ENCODE measurements at places on chromosomes 1 and 21. TPM values are rescaled to one million over a fixed set of nuclear protein-coding genes. Genes with fewer than 3 reads are reported as not detected.

DNA sequence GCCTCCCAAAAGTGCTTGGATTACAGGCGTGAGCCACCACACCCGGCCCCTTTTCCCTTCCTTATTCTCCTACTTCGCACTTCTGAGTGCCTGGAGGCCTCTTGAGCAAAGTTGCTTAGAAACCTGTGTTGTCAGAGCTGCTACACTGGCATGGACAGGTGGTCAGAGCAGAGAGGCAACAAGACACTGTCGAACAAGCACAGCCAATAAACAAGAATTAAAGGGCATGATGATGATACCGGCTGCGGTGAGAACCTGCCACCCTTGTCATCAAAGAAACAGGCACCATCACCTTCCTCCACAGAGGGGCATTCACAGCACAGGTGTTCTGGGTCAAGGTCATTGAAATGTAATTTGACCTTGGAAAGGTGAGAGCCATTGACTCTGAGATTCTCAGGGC, 23.3 kb downstream of the STUM start:
- no peaks in the 10 kb centered on the region for H3K4me1 ChIP-seq
- H3K36me3 ChIP-seq: no peaks in the 10 kb centered on the region
- no peak overlapping the region for H3K4me3 ChIP-seq
- H3K27ac ChIP-seq: no peak overlapping the region

The TNFSF18 gene
- polyA plus RNA-seq: 0.69 TPM

DNA sequence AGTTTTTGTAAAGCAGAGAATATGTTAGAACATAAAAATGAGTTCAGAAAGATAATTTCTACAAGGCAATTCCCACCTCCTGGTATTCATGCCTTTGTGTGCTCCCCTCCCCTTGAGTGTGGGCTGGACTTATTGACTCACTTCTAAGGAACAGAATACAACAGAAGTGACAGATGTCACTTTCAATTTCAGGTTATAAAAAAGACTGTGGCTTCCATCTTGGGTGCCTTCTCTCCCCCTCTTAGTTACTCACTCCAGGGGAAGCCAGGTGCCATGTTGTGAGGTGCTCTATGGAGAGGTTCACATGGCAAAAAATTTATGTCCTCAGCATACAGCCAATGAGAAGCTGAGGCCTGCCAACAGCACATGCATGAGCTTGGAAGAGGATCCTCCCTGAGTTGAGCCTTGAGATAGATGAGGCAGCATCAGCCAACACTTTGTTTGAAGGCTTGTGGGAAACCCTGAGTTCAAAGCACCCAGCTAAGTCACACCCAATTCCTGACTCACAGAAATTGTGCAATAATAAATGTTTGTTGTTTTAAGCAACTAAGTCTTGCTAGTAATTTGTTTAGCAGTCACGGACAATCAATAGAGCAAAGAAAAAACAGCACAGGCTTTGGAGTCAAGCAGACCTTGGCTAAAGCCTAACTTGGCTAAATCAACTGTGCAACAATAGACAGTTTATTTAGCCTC, 73.5 kb upstream of the NGF start:
- no peak overlapping the region for H3K4me3 ChIP-seq
- H3K4me1 ChIP-seq: peaks cover 15% of the 10 kb centered on the region
- no peaks in the 10 kb centered on the region for H3K36me3 ChIP-seq
- no peak overlapping the region for H3K27ac ChIP-seq
- DNase-seq: peak; percentile 67

The CEP350 gene
- 8.2 TPM for polyA plus RNA-seq

DNA sequence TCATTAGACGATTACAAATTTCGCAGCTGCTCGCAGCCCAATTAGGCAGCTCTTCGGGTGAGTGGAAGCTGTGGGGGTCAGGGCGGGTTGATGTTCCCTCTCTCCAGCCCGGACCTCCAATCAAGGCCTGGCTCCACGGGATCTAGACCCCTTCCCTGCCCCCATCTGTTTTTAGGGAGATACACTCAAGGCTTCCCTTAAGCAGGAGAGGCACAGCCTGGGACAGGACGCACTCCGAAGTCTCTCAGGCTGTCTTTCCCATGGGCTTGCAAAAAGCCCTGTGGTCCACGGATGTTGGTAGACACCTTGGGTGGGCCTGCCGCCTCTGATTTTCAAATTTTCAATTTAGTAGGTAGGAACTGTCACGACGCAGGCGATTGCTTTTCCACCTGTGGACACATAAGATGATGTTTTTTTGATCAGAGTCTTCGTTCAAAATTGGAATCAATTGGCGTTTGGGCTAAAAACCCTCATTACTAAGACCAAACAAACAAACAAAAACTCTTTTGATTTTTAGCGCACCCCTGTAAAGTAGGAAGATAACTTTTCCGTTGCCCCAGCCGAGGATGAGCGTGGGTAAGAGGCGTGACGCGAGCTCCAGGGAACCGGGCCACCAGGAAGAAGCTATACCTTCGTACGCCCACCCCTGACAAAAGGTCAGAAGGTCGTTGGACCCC, 2.5 kb upstream of the LHX8 start:
- H3K36me3 ChIP-seq: no peaks in the 10 kb centered on the region
- H3K27me3 ChIP-seq: peaks cover 100% of the 10 kb centered on the region
- no peak for DNase-seq
- H3K27ac ChIP-seq: no peak overlapping the region

The GSTM5 gene
- polyA plus RNA-seq: not detected

DNA sequence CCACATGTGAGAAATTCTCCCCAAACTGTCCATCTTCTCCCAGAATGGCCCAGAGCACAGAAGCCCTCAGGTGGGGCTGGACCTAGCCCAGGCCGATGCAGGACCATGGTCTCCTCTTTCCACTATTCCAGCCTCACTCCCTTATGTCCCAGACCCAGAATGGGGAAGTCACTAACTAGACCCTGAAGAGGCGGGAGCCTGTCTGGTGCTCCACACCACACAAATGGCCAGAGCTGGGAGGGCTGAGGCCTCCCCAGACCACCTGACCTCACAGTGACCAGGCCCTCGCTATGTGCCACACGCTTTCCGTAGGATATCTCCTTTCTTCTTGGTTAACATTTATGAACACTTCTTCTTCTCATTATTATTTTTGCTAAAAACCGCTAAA, 54.9 kb upstream of the EDN2 start:
- no peaks in the 10 kb centered on the region for H3K4me1 ChIP-seq
- H3K4me3 ChIP-seq: no peak overlapping the region
- H3K27me3 ChIP-seq: peaks cover 3% of the 10 kb centered on the region
- no peak for DNase-seq
- H3K27ac ChIP-seq: no peak overlapping the region
- no peaks in the 10 kb centered on the region for H3K36me3 ChIP-seq

- H3K4me3 ChIP-seq: no peak overlapping the region
- H3K27ac ChIP-seq: no peak overlapping the region
- H3K27me3 ChIP-seq: peaks cover 4% of the 10 kb centered on the region
- no peaks in the 10 kb centered on the region for H3K4me1 ChIP-seq
Measured at GRCh38 chr1:181423301-181423918, 59.9 kb upstream of the CACNA1E start.

DNA sequence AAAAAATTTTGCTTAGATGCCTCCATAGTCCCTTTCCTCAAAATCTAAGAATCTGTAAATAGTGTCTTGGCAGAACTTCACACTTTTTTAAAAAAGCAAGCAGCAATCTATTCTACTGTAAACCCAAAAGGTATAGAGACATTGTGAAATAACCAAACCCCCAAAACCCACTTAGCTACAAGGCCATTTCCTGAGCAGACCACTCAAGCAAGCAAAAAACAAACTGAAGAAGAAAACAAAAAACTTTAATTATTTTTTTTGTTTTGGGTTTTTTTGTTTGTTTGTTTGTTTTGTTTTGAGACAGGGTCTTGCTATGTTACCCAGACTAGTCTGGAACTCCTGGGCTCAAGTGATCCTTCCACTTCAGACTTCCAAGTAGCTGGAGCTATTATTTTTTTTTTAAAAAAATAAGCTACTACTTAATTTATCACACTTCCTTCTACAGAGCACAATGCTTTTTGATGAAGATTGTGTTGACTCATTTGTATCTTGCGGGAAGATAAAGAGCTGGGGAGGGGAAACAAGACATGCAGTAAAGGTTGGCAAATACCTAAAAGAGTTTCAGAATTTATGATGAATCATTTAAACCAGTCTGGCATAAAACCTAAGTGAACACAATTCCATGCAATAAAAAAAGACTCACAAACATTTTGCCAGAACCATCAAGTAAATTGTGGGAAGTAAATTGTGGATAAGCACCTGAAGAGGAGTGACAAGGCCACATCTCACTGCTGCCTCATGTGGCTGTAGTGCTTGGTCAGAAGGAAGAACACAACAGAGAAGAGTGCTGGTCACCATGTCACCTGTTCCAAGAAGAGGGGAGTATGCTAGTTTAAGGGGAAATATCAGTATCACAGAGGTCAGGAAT, 2.7 kb upstream of the PTPN22 start:
- H3K4me3 ChIP-seq: no peak overlapping the region
- no peaks in the 10 kb centered on the region for H3K27me3 ChIP-seq
- peak; percentile 60 for DNase-seq
- no peaks in the 10 kb centered on the region for H3K36me3 ChIP-seq

DNA sequence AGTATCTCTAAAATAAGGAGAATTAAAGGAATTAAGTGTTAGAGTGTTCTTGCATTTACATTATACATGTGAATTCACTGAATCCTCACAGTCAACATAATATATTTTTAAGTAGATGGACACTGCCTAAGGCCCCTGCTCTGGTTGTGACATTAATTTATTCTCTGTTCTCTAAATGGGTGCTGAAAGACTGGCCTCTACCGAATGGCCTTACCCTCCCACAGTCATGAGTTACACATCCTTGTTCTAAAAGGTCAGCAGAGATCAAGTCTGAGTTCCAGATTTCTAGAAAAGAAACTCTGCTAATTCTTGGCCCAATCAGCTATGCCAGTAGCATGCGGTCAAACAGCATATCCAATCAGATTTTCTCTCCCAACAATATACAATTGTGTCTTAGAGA, 193.2 kb downstream of the TM2D1 start:
- DNase-seq: no peak
- no peak overlapping the region for H3K4me3 ChIP-seq
- H3K36me3 ChIP-seq: no peaks in the 10 kb centered on the region
- H3K4me1 ChIP-seq: no peaks in the 10 kb centered on the region
- no peak overlapping the region for H3K27ac ChIP-seq

The EFCAB7 gene
- 1.4 TPM for polyA plus RNA-seq

DNA sequence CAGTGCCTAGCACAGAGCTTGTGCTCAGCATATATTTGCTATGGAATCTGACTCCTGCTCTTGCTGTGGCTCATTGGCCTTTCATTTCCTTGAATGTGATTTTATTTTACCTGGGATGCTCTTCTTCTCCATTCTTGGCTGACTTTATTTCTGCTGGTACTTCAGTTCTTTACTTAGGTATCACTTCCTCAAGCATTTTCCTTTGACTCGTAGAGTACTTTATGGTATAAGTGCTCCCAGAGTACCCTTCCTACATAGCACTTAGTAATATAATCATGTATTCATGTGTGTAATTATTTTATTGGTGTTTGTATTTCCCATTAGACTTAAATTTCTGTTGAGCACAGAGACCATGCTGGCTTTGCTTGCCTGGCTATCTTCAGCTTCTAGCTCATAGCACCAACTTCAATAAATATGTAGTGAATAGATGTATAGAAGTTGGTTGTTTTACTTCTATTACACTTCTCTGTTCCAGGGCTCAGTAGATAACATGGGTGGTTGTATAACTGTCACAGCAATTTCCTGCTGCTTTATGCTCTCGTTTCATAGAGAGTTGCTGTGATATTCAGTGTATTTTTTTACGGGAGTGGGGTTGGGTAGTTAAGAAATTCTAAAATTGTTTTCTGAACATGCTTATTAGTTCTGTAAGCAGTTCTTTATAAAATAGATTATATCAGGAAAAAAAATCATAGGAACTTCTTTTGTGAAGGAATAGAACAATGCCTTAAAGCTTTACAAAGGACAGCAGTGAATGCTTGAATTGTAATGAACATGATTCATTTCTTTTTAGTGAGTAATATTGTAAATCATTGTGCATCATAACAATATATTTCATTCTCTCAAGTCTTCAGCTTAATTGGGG, 112.2 kb downstream of the NEK7 start:
- H3K4me1 ChIP-seq: peaks cover 33% of the 10 kb centered on the region
- no peak overlapping the region for H3K4me3 ChIP-seq

DNA sequence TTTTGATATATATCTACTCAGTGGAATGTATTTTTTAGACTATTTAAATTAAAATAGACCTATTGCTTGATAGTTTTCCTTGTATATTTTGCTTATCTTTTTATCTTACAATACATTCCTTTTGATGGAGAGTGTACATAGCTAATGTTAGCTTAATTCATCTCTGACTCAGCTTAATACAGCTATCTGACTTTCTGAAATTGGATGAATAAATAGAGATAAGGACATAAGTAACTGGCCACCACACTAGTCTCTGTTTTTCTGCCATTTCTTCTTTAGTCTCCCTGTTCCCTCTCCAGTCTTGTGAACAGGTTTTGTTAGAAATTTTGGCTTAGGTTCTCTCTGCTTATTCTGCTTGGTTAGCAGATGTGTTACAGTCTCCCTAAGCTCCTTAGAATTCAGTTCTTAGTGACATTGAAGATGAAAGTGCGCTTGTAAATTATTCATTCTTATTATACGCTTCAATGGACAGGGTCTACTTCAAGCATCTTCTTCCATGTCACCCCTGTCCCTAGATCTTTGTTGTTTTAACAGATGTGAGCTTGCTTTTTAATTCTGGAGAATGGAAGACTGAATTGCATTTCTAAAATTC, 59.6 kb downstream of the XPR1 start:
- H3K4me3 ChIP-seq: no peak overlapping the region
- no peak overlapping the region for H3K27ac ChIP-seq
- H3K27me3 ChIP-seq: no peaks in the 10 kb centered on the region
- no peak for DNase-seq
- H3K36me3 ChIP-seq: no peaks in the 10 kb centered on the region
- H3K4me1 ChIP-seq: no peaks in the 10 kb centered on the region
